ENCODE measurements at places on chromosomes 1 and 21.
A peak's percentile ranks its signal among the peaks of the same experiment; 100 is the strongest.

- no peak for DNase-seq
Observed at GRCh38 chr21:32370998-32371766, 21.6 kb downstream of the URB1 start.

- DNase-seq: no peak
Observed at GRCh38 chr1:38559446-38560165, 300.0 kb downstream of the RRAGC start.

- peak; percentile 15 for DNase-seq
Observed at GRCh38 chr1:177571485-177572076, 398.3 kb downstream of the SEC16B start.

- DNase-seq: no peak
Observed at GRCh38 chr1:152237093-152237492, 13.1 kb upstream of the HRNR start.
